H1 (cell line): ENCODE measurements at places on chromosomes 3 and 15. TPM values are rescaled to one million over a fixed set of nuclear protein-coding genes. Genes with fewer than 3 reads are reported as not detected.

The CAV3 gene
- not detected in 2 replicates for total RNA-seq

The CAND2 gene
- 8.7 and 11.2 TPM in 2 replicates for total RNA-seq

The ECT2 gene
- total RNA-seq, result 76.2 and 88.7 TPM in 2 replicates

The MB21D2 gene
- 20.7 and 21.0 TPM in 2 replicates for total RNA-seq

The SLC22A13 gene
- total RNA-seq, result 0.41 and 0.54 TPM in 2 replicates

The TICRR gene
- total RNA-seq, result 34.8 and 37.3 TPM in 2 replicates

The IL20RB gene
- total RNA-seq, result 1.6 and 2.6 TPM in 2 replicates

The INTS14 gene
- 32.4 and 33.7 TPM in 2 replicates for total RNA-seq

The NRG4 gene
- total RNA-seq, result not detected in 2 replicates

DNA sequence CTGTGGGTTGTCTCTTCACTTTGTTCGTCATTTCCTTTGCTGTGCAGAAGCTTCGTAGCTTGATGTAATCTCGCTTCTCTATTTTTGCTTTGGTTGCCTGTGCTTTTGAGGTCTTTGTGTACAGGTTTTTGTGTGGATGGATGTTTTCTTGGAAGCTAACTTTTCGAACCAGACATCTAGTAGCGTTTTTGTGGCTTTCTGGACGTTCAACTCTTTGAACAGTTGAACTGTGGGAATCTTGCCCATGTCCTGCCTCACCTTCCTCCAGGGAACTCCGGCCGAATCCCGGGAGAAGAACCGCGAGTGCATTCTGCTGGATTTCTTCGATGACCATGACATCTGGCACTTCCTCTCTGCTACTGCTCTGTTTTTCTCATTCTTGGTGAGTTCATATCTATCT is 70.6 kb downstream of the USF3 start:
- no peak overlapping the region for H3K27ac ChIP-seq
- no peaks in the 10 kb centered on the region for H3K27me3 ChIP-seq
- DNase-seq, result no peak
- H3K4me3 ChIP-seq, result no peak overlapping the region

DNA sequence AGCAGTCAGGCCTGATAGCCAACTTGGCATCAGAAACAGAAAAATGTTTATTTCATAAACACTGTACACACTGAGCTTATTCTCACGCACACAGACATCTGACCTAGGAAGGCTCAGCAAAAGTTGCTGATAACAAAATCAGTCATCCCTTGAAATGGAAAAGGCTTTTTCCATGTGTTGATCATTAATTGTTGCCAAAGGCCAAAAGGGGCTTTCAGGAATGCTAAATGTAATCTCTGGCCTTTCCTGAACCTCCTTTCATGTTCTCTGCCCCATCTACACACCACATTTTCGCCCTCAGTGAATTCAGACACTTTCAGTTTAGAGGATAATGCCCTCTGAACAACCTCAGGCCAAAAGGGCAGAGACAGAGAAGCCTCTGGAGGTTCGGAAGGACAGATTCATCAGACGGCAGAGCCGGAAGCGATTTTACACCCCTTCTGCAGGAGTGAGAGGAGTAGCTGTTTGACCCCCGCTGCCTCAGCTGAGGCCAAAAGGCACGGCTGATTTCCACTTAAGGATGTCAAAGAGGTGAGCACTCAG is 14.5 kb downstream of the RTP4 start:
- no peak overlapping the region for H3K4me3 ChIP-seq
- no peak for DNase-seq
- H3K36me3 ChIP-seq, result no peaks in the 10 kb centered on the region
- no peaks in the 10 kb centered on the region for H3K4me1 ChIP-seq
- H3K27ac ChIP-seq, result no peak overlapping the region
- no peaks in the 10 kb centered on the region for H3K27me3 ChIP-seq

DNA sequence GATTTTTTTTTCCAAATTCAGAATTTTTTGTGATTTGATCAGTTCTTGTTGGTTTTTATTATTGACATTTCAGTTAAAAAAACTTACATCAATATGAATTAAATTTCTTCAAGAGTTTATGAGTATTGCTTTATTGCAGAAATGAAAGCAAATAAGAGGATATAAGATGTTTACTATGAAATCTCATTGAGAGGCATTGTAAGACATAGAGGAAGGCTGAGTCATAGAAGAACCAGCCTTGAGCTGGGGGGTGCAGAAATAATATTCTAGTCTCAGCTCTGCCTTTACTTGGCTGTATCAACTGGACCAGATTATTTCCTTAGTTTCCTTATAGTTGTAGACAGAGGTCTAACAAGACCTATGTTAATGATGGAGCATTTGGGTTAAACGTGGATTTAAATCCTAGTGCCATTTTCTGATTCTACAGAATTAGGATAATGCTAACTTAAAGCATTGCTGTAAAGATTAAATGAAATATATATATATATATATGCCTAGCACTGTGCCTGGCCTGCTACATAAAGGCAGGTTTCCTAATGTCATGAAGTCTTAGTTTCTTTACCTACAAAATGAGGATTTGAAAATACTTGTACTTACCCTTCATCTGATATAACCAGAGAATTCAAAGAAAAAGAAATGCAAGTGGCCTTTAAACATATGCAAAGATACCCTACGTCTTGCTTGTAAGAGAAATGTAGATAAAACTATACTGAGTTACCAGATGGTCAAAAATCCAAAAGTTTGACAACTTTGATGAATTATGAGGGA is 7.3 kb downstream of the FAM98B start:
- no peaks in the 10 kb centered on the region; the same call in 1 of the 2 replicates for H3K36me3 ChIP-seq
- H3K4me3 ChIP-seq, result no peak overlapping the region
- H3K27ac ChIP-seq, result no peak overlapping the region
- H3K4me1 ChIP-seq, result no peaks in the 10 kb centered on the region
- no peak for DNase-seq

GRCh38 chr3:185630182-185630622 is 44.1 kb downstream of the SENP2 start:
- no peak overlapping the region for H3K4me3 ChIP-seq
- H3K4me1 ChIP-seq, result no peaks in the 10 kb centered on the region
- no peak for DNase-seq
- H3K27me3 ChIP-seq, result no peaks in the 10 kb centered on the region; the same call in 1 of the 2 replicates
- H3K36me3 ChIP-seq, result peaks cover 61% of the 10 kb centered on the region
- H3K27ac ChIP-seq, result no peak overlapping the region

- H3K4me1 ChIP-seq, result peaks cover 7% of the 10 kb centered on the region
- no peak overlapping the region for H3K27ac ChIP-seq
- peaks cover 5% of the 10 kb centered on the region; the same call in 1 of the 2 replicates for H3K36me3 ChIP-seq
- peak overlapping the region; percentile 81 for H3K4me3 ChIP-seq
- no peak for DNase-seq
Observed at GRCh38 chr15:42736178-42736792, 643 bp downstream of the CDAN1 start.

DNA sequence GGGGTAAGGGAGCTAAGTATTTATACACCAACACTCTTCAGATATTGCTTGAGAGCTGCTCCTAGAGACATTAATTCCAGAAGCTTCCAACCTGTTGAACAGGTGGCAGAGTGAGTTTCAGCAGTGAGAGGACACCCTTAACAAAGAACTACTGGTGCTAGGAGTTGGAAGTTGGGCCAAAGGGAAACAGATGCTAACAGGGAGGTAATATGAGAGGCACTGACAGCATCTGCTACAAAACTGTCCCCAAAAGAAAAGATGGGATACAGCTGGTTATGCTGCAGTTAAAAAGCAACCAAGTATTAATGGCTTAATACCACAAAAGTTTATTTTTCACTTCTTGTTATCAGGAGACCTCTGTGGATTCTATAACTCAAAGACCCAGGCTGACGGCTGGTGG is 104.5 kb upstream of the SATB1 start:
- DNase-seq, result no peak
- H3K36me3 ChIP-seq, result no peaks in the 10 kb centered on the region
- H3K27me3 ChIP-seq, result no peaks in the 10 kb centered on the region
- no peak overlapping the region for H3K4me3 ChIP-seq
- no peak overlapping the region for H3K27ac ChIP-seq

- H3K4me1 ChIP-seq, result peaks cover 9% of the 10 kb centered on the region
- no peak overlapping the region for H3K27ac ChIP-seq
- no peaks in the 10 kb centered on the region for H3K27me3 ChIP-seq
- no peak overlapping the region for H3K4me3 ChIP-seq
Observed at GRCh38 chr15:31013863-31014607, 22.6 kb upstream of the MTMR10 start.

GRCh38 chr15:39313467-39313866 is 267.4 kb upstream of the THBS1 start:
- no peaks in the 10 kb centered on the region for H3K36me3 ChIP-seq
- H3K4me3 ChIP-seq, result no peak overlapping the region
- H3K27ac ChIP-seq, result no peak overlapping the region
- no peaks in the 10 kb centered on the region for H3K27me3 ChIP-seq
- no peaks in the 10 kb centered on the region for H3K4me1 ChIP-seq

GRCh38 chr3:120451272-120451761 is 525 bp upstream of the FSTL1 start:
- peak overlapping the region; percentile 97 for H3K4me3 ChIP-seq
- DNase-seq, result no peak
- no peak overlapping the region; the same call in 1 of the 2 replicates for H3K27ac ChIP-seq
- H3K4me1 ChIP-seq, result peaks cover 21% of the 10 kb centered on the region

DNA sequence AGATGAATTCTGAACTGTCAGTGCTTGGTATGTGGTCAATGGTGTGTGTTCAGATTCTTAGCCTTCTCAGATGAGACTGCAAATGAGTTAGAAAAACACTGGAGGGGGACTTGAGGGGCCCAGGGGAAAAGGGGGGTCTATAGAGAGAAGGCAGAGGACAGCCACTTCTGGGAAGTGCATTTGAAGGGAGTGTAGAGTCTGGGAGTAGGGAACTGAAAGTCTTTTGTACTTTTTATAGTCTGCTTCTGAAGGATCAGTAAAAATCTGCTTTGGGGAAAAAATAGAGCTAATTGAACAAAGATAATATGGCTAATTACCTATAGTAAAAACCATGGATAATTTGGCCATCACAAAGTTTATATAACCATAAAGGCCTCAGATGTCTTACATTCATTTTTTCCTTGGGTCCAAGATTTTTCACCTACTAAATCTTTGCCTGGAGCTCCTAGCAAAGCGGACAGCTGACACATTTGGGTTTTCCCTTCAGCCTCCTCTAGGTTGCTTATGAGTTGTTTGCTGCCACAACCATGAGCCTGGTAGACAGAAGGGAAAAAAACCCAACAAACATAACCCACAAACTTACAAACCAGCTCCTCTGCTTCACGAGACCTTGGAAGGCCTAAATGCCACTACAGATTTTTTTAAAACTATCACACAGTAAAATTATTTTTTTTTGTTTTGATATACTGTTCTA is 48.8 kb downstream of the CD86 start:
- no peaks in the 10 kb centered on the region for H3K36me3 ChIP-seq
- H3K4me3 ChIP-seq, result no peak overlapping the region
- no peak overlapping the region for H3K27ac ChIP-seq
- H3K27me3 ChIP-seq, result no peaks in the 10 kb centered on the region

- no peaks in the 10 kb centered on the region for H3K4me1 ChIP-seq
- H3K27me3 ChIP-seq, result no peaks in the 10 kb centered on the region
- no peak overlapping the region for H3K4me3 ChIP-seq
- H3K27ac ChIP-seq, result no peak overlapping the region
Observed at GRCh38 chr3:99236576-99236975, 335.1 kb upstream of the DCBLD2 start.

GRCh38 chr15:69669446-69669845 is 216.8 kb downstream of the RPLP1 start:
- H3K36me3 ChIP-seq, result no peaks in the 10 kb centered on the region
- H3K4me3 ChIP-seq, result no peak overlapping the region
- H3K4me1 ChIP-seq, result no peaks in the 10 kb centered on the region
- H3K27ac ChIP-seq, result no peak overlapping the region
- H3K27me3 ChIP-seq, result no peaks in the 10 kb centered on the region

DNA sequence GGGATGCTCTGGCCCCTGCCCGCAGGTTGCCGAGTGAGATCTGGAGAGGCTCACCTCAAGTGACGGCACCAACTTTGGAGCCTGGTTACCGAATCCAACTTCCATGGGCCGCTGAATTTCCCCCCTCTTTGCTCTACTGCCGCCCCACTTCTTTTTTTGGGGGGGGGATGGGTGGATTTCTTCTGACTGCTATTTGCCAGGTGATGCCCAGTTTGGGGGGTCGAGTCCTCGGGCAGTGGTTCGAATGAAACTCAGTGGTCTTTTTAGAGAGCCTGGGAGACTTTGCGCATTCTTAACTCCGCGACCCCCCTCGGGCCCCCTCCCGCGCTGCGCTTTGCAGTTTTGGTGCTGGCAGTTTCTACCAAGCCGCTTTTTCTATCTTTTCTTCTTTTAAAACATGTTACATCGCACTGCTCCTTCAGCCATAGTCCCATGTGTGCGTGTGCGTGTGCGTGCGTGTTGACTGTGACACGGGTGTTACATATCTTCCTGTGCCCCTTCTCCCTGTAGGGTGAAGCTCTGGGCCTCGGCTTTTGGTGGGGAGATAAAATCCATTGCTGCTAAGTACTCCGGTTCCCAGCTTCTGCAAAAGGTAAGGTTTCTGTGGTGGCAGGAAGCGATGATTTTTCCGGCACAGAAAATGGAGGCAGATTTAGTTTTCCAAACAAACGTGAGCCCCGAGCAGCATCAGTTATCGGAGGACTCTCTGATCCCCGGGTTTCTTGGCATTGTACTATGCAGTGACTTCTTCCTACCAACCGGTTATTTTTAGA is 837 bp downstream of the CACNA2D3 start:
- no peak overlapping the region for H3K27ac ChIP-seq
- H3K27me3 ChIP-seq, result peaks cover 50% of the 10 kb centered on the region
- peak overlapping the region; percentile 60 for H3K4me3 ChIP-seq
- H3K36me3 ChIP-seq, result no peaks in the 10 kb centered on the region
- no peak for DNase-seq

DNA sequence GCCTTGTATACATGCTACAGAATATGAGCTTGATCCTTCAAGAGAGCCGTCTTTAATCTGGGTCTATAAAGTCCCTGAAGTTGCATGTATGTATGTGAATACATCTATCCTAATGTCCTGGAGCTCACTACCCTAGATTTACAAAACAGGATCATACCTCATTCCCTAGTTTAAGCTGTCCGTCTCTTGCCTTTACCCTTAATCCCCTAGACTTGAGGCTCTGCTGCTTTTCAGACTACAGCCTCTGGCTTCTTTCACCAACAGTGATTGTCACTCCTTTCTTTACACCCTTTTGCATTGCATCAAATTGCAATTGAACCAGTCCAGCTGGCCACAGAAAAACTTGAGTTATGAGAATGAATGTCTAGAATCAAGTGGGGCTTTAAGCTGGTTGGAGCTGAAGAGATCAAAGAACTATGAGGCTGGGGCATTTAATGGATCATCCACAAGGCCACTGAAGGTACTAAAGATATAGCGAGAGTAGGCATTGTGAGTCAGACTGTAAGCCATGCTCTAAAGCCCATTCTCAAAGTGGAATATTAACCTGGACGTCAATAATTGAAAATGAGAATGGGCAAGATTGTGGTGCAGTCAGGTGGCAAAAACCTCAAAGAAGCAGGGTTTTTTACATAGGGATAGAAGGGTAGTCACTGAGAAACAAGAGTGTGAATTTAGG is 12.3 kb upstream of the PLD1 start:
- H3K27ac ChIP-seq, result no peak overlapping the region
- H3K4me3 ChIP-seq, result no peak overlapping the region
- no peaks in the 10 kb centered on the region for H3K36me3 ChIP-seq
- H3K27me3 ChIP-seq, result no peaks in the 10 kb centered on the region
